ENCODE measurements at places on chromosomes 3 and 15.

- DNase-seq, result no peak
Measured at GRCh38 chr3:25837038-25837437, 47.1 kb downstream of the OXSM start.

- no peak for DNase-seq
Measured at GRCh38 chr15:30065025-30065801, 17.5 kb upstream of the GOLGA8J start.

- DNase-seq, result no peak
Measured at GRCh38 chr3:153572165-153572564, 410.1 kb downstream of the RAP2B start.

DNA sequence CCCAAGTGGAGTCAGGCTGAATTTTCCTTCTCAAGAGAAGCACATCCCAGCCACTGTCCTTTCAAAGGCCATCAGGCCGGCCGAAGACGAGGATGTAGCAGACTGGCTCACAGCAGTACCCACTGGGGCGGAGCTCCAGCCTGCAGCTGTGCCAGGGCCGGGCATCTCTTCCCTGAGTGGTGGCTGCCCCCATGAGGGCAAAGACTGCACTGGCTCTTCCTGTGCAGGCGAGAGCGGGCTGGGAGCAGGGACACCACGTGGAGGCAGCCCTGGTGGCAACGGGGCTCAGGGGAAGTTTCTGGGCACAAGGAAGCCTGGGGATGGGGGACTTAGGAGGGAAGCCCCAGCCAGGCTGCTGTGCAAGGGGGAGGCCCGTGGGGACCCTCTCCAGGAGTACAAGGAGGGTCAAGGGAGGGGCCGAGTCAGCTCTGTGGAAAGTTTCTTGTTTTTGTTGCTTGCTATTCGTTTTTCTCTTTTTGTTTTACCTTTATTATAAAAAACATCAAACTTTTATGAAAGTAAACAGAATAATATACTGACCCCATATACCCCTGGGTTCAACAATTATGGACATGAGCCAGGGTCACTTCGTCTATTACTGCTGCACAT lies 66.1 kb downstream of the RPN1 start:
- DNase-seq, result peak; percentile 82

DNA sequence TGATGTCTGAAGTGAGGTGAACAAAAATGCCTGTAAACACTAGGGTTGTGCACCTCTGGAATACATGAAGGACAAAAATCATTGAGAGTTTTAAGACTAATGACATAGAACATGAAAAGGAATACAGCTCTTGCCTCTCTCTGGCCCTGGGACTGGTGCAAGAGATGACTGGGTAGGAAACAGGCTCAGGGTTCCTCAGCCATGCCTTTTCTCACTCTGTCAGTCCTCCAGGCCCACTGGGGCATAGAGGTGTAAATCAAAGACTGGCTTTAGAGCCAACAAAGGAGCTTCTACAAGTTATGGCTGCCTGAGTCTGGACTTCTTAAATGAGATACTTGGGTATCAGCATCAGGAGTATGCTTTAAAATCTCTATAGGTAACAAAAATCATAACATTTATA lies 554.7 kb upstream of the KCNMB2 start:
- DNase-seq, result no peak

- DNase-seq, result no peak
Measured at GRCh38 chr15:57500979-57501576, 90.6 kb upstream of the MYZAP start.

GRCh38 chr3:25033407-25034029 lies 394.5 kb upstream of the RARB start:
- DNase-seq, result peak; percentile 63
